ENCODE measurements at places on chromosomes 1 and 21.

GRCh38 chr1:60867782-60868181, 214.6 kb upstream of the NFIA start:
- H3K27ac ChIP-seq = no peak overlapping the region
- H3K36me3 ChIP-seq = no peaks in the 10 kb centered on the region
- no peaks in the 10 kb centered on the region for H3K27me3 ChIP-seq
- no peak overlapping the region for H3K4me3 ChIP-seq

DNA sequence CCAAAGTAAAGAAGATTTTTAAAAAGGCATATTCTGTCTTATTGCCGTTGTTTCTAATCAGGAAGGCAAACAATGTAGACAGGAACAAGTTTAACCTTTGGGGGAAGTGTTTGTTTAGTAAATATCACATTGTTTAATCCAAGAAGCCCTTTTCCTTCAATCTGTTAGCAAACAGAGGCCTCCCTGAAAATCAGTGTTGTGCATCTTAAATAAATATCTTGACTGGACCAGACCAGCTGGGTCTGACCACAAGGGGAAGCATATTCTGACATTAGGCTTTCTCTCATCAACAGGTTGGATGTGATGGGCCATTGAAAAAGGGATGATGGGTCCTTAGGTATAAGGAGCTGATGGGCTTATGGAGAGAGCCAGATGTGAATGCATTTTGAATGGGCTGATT, 81.8 kb upstream of the SGIP1 start:
- peaks cover 20% of the 10 kb centered on the region for H3K27me3 ChIP-seq
- H3K27ac ChIP-seq = no peak overlapping the region
- no peaks in the 10 kb centered on the region for H3K4me1 ChIP-seq
- H3K4me3 ChIP-seq = no peak overlapping the region
- DNase-seq = no peak

- H3K4me1 ChIP-seq = peaks cover 1% of the 10 kb centered on the region
- H3K27me3 ChIP-seq = peaks cover 4% of the 10 kb centered on the region
- no peaks in the 10 kb centered on the region for H3K36me3 ChIP-seq
- no peak for DNase-seq
These were observed 39.9 kb upstream of the TENT5C start for GRCh38 chr1:117565745-117566455.

- no peaks in the 10 kb centered on the region for H3K27me3 ChIP-seq
- no peak overlapping the region for H3K27ac ChIP-seq
- no peak overlapping the region for H3K4me3 ChIP-seq
These were observed 456.1 kb upstream of the ADAMTS5 start for GRCh38 chr21:27423038-27423437.

DNA sequence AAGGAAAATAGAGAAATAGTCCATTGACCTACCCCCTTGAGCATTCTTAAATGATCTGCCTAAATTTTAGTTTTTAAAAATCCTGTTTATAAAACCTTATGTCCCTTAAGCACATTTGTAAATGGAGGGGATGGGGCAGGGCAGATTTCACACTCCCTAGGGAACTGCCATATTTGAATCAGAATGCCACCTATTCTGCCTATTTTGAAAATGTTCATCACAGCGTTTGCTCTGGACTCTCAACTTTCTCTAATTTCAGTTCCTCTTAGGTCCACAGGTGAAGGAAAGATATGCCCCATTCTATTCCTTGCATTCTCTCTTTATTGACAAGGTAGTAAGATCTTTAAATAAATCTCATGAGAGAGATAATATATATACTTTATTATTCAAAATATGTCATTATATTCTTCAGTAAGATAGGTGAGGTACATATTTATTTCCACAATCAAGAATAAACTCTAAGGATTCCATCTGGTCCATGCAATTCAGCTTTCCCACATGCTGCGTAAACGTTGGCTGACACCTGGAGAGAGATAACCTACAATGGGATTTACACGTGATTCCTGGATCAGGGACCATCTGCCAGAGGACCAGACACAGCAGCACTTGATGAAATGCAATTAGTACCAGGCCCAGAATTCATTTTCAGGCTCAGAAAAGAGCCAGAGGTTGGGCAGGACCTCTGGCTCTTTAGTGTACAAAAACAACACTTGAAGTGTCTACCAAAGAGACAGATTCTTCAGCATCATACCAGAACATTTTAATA, 1.2 kb upstream of the LPGAT1 start:
- peak overlapping the region; percentile 50 for H3K27ac ChIP-seq
- peak overlapping the region; percentile 87 for H3K4me3 ChIP-seq
- peaks cover 24% of the 10 kb centered on the region for H3K36me3 ChIP-seq
- H3K27me3 ChIP-seq = peaks cover 10% of the 10 kb centered on the region
- peaks cover 60% of the 10 kb centered on the region for H3K4me1 ChIP-seq

GRCh38 chr1:6481820-6482219, 9.6 kb downstream of the PLEKHG5 start:
- peaks cover 5% of the 10 kb centered on the region for H3K4me1 ChIP-seq
- no peaks in the 10 kb centered on the region for H3K36me3 ChIP-seq
- H3K27ac ChIP-seq = no peak overlapping the region
- H3K4me3 ChIP-seq = no peak overlapping the region

GRCh38 chr1:30798389-30799232, 41.0 kb upstream of the LAPTM5 start:
- H3K4me3 ChIP-seq = no peak overlapping the region
- peaks cover 5% of the 10 kb centered on the region for H3K27me3 ChIP-seq
- no peak overlapping the region for H3K27ac ChIP-seq
- H3K36me3 ChIP-seq = no peaks in the 10 kb centered on the region
- no peak for DNase-seq
- peaks cover 4% of the 10 kb centered on the region for H3K4me1 ChIP-seq

GRCh38 chr1:163170975-163171676, 31.6 kb downstream of the RGS5 start:
- H3K4me3 ChIP-seq = no peak overlapping the region
- no peak overlapping the region for H3K27ac ChIP-seq
- peaks cover 2% of the 10 kb centered on the region for H3K27me3 ChIP-seq

DNA sequence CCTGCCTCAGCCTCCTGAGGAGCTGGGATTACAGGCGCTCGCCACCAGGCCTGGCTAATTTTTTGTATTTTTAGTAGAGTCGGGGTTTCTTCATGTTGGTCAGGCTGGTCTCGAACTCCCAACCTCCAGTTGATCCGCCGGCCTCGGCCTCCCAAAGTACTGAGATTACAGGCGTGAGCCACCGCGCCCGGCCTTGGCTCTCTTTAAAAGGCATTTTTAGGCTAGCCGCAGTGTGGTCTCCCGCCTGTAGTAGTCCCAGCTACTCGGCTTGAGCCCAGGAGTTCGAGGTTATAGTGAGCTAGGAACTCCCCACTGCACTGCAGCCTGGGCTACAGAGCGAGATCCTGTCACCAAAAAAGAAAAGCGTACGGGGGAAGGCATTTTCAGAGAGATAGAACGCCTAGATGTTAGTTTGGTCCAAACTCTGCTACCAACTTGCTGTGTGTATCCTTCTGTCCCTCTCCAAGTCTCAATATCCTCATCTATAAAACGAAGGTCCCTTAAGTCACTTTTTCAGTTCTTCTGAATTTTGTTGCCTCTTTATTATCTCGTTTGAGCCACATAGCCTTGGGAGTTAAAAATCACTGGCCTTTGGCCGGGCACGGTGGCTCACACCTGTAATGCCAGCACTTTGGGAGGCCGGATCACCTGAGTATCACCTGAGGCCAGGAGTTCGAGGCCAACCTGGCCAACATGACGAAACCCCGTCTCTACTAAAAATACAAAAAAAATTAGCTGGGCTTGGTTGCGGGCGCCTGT, 734 bp downstream of the MED18 start:
- H3K4me1 ChIP-seq = peaks cover 23% of the 10 kb centered on the region
- DNase-seq = no peak
- peak overlapping the region; percentile 92 for H3K4me3 ChIP-seq
- peaks cover 35% of the 10 kb centered on the region for H3K36me3 ChIP-seq
